HS-5 (cell line): ENCODE measurements at places on chromosomes 7 and 10.
A peak's percentile ranks its signal among the peaks of the same experiment; 100 is the strongest.

- DNase-seq: no peak
These were observed 142.7 kb downstream of the ELFN1 start for GRCh38 chr7:1812509-1813393.

DNA sequence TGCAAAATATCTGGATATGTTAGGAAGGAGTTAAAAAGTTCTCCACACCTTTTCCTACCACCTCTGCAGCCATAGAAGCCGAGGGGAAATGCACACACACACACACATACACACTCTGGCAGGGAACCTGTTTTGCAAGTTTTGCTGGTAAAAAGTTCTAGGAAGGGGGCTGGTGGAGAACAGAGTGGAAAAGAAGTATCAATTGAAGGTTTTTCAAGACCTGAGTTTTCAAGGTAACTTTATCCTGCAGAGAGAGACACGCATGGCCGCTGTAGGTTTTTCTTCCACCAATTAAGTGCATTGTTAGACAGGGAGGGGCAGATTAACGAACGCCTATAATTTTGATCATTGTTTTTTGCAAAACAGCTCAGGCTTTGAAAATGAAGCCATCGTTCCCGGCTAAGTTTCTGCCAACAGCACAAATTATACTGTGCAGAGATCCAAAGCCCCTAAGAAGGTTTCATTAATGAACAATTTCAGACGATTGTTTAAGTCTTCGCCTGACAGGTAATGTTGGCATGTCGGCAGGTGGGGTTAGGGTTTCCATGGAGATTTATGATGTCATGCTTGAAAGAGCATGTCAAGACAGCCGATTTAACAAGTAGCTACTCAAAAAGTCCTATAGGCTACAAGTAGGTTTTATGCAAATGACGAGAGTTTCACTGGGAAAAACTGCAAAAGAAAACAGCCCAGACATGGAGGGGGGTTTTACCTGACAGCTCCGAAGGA is 29.7 kb downstream of the KIAA1217 start:
- DNase-seq: no peak

DNA sequence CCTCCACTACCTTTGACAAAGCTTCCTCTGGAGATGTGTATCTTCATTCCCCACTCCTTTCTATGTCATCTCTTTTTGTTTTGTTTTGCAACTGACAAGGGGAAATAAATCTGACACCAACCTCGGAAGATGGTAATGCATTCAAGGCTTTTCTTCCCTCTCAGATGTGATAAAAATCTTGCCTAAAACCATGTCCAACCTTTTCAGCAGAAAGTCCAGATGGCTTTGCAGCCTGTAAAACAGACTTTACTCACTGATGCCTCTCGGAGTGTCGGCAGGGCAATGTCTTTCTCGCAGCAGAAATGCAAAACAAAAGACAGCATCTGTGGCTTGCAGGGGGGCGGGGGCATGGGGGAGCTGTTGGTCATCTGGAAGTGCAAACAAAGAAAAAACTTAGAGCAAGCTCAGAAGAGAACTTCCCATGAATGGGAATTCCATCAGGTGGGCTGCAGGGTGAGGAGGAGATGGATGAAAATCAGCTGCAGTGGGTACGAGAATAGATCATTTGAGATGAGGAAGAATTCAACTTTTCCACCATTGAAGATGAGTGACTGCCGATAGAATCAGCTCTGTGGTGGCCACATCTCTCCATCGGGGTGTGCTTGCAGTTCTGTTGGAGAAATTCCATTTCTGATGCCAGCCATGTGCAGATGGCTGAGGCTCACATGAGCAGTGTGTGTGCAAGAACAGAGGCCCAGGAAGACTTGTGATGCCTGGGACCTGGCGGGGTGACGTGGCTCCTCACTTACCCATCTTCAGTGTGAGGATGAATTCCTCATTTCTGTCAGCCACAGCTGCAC is 237.7 kb downstream of the WDR37 start:
- no peak for DNase-seq

GRCh38 chr10:129756912-129757901 is 206.9 kb downstream of the EBF3 start:
- no peak for DNase-seq

- no peak for DNase-seq
These were observed 10.0 kb upstream of the TLX1 start for GRCh38 chr10:101120884-101121653.

DNA sequence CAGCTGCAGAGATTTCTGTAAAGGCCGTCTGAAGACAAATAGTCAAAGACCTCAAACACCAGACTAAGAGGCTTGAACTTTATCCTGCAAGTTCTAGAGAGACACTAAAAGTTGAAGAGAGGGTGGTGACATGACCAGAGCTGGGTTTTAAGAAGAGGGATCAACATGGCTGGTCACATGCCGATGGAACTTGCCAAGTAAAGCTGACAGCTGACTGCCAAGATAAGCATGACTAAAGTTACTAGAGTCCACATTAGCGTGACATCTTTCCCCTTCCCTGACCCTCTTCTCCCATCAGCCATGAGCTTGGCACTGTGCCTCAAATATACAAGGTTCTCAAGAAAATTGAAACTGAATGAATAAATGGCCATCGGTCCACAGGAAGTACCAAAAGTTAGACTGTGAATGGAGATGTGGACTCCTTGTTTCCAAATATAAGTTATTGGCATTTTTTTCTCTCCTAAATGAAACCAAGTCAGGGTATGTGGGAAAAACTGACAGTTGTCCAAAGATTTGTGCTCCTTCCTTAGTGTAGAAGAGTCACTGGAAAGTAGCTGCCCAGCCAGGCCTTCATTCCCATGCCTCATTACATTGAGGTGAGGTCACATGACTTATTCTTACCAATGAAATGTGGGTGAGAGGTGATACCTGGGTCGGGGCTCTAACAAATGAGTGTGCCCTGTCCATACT is 24.5 kb downstream of the XPNPEP1 start:
- no peak for DNase-seq

DNA sequence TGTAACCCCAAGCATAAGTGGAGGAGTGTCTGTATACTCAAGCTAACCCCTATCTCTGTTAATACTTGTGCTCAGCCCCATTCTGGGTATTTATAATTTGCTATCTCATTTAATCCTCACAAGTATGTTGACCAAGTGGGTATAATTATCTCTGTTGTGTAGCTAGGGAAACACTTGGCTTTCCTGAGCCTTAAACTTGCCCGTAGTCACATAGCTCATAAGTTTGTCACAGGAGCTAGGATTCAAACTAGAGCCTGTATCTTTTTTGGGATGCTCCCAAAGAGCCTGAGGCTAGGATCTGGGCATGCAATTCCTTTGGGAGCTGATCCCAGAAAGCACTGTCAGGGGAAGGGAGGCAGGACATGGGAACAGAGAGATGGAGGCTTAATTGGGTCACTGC is 377.4 kb downstream of the GALNT17 start:
- no peak for DNase-seq

DNA sequence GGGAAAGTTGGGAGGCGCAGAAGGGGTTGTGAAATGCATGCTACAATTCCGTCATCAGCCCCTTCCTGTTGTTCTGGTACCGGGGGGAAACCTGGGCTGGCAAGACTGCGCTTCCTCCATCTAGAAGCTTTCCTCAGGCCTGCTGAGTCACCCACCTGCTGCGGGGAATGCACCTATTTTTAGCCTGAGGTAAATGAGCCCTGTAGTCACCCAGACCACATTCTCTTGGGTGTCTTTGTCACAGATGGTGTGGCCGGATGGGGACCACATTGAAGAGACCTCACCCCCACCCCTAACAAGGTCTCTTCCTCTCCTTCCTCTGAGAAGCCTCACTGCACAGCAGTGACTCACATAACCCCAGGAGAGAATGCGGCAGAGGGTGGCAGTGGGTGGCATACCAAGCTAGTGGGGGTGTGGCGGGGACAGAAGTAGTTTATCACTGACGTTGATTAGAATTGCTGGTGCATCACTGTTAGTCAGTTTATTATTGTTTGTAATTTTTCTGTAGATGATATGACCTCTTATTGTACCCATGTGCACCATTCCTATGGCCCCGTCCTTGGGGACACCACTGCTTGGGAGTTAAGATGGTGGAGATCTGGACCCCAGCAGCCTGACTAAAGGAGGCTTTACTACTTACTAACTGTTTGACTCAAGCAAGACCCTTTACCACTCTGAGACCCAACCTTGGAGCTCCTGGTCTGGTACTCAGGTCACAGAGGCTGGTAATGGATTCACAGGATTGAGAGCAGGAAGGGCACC is 83.0 kb upstream of the DUSP5 start:
- no peak for DNase-seq

- DNase-seq: no peak
These were observed 78.1 kb downstream of the TRRAP start for GRCh38 chr7:98956469-98956868.

GRCh38 chr10:70320751-70321150 is 36.9 kb upstream of the NPFFR1 start:
- DNase-seq: no peak

GRCh38 chr7:151388007-151388297 is 21.9 kb downstream of the WDR86 start:
- DNase-seq: no peak

DNA sequence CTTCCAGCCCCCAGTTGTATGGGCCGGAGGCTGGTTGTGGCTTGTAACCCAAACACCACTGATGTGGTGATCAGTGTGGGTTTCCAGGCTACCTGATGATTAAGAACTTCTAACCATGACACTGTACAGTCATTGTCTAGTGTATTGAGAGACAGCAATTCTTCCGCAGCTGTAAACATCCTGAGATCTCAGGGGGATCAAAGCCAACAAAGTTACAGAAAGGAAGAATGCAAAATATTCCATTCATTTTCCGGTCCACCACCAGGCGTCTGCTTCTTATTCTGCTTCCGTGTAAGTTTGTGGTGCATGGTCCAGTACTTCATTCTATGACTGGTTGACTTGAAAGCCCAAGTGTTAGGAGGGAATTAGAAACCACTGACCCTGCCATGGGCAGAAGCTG is 10.3 kb upstream of the GLI3 start:
- DNase-seq: no peak

GRCh38 chr7:11175887-11176286 is 202.2 kb downstream of the PHF14 start:
- DNase-seq: no peak

- DNase-seq: no peak
These were observed 1.4 kb upstream of the CALD1 start for GRCh38 chr7:134777908-134778580.

DNA sequence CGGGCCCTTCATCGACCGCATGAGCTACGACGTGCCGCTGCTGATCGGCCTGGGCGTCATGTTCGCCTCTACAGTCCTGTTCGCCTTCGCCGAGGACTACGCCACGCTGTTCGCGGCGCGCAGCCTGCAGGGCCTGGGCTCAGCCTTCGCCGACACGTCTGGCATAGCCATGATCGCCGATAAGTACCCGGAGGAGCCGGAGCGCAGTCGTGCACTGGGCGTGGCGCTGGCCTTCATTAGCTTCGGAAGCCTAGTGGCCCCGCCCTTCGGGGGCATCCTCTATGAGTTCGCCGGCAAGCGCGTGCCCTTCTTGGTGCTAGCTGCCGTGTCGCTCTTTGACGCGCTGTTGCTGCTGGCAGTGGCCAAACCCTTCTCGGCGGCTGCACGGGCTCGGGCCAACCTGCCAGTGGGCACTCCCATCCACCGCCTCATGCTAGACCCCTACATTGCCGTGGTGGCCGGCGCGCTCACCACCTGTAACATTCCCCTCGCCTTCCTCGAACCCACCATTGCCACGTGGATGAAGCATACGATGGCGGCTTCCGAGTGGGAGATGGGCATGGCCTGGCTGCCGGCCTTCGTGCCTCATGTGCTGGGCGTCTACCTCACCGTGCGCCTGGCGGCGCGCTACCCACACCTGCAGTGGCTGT is 1.2 kb downstream of the SLC18A3 start:
- no peak for DNase-seq

DNA sequence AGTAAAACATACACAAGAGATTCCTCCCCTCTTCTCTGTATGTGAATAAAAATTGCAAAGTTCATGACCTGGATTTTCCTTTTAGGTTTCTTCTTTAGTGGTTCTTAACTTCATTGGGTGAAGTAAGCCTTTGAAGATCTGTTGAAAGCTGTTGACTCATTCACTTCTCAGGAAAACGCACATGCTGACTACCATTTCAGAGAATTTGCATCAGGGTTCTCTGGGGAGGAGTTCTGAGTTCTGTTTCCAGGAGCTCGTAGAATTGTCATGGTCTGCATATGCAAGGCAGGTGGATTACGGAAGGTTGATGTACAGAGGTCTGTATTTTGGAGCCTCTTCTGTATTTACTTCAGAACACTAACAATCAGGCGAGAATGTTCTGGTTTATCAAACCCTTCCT is 962 bp upstream of the SLC26A4 start:
- peak; percentile 70 for DNase-seq
